Midbrain (tissue), 1 donor: ENCODE measurements at places on chromosomes 16 and 17.

- no peak for DNase-seq
Observed at GRCh38 chr16:70253291-70254106, 1.8 kb upstream of the EXOSC6 start.

GRCh38 chr16:89895482-89896250 is 22.3 kb downstream of the TCF25 start:
- DNase-seq: no peak

GRCh38 chr16:50469121-50469743 is 79.0 kb upstream of the NKD1 start:
- no peak for DNase-seq

DNA sequence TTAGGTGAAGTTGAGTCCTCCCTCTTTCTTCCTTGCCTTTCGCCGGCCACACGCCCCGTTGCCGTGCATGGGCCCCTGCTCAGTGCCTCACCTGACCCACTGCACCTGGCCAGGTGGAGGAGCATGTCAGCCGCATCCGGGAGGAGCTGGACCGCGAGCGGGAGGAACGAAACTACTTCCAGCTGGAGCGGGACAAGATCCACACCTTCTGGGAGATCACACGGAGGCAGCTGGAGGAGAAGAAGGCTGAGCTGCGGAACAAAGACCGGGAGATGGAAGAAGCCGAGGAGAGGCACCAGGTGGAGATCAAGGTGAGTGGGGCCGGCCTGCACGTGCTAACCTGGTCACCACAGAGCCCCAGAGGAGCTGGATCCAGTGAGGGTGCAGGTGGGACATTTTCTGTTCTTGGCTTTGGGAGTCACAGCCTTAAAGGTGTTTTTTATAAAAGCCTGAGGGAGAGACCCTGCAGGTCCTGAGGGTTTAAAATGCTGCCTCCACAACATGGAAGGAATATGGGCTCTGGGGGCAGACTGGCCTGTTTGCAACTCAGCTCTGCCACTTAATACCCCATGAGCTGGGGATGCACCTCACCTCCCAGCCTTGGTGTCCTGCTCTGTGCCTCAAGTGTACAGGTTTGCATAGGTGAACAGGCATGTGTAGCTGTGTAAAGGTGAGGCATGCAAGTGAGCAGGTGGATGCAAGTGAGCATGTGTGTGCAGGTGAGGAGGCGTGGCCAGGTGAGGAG is 12.1 kb upstream of the DBNDD1 start:
- DNase-seq: no peak

- no peak for DNase-seq
Observed at GRCh38 chr17:37221865-37222264, 153.9 kb upstream of the C17orf78 start.

DNA sequence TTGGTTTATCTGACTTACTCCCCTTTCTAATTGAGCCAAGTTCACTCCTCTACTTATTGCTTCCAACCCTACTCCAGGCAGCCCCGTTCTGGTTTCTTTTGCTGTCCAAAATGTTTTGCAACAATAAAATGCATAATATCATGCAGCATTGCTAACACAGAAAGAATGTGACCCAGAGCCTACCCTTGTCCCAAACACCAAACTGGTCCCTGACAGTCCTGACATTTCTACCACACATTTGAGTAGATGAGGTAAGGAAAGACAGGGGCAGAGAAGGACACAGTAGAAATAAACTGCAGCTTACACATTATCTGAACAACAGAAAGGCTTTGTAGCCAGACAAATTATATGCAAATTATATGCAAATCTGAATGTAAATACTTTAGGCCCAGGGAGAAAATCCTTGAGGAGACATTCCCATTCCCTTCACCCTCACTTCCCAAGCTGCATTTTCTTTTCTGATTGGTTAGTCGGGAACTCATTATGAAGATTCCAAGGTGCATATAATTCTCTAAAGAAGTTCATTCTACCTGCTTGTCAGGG is 31.6 kb downstream of the SOX9 start:
- DNase-seq: no peak

DNA sequence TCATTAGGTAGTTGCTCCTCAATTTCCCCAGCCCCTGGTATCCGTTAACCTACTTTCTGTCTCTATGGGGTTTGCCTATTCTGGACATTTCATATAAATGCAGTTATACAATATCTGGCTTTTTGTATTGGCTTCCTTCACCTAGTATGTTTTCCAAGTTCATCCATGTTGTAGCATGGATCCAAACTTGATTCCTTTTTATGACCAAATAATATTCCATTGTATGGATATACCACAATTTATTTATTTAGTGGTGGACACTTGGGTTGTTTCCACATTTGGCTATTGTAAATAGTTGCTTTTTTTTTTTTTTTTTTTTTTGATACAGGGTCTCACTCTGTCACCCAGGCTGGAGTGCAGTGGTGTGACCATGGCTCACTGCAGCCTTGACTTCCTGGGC is 15.9 kb downstream of the EPN2 start:
- DNase-seq: no peak

- DNase-seq: no peak
Observed at GRCh38 chr17:56893503-56893902, 20.3 kb downstream of the TRIM25 start.

DNA sequence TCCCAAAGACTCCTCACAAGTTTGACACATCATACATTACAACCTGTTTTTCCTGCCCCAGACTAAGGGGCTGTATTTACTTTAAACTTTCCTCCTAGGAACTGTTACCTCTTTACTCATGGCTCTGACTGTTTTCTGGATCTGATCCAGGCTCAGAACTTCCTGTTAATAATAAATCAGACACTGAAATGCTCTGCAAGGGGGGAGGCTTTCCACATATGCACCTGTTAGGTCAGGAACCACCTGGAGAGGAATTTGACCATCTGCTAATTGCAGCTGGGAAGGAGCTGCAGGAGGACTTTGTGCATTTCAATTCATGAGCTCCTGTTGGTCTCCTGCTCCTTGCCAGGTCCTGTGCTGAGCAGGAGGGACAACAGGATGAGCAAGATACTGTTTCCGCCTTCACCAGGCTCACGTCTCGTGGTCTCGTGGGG is 476.9 kb upstream of the CDH5 start:
- DNase-seq: no peak

GRCh38 chr17:76478730-76479514 is 11.5 kb downstream of the AANAT start:
- no peak for DNase-seq

DNA sequence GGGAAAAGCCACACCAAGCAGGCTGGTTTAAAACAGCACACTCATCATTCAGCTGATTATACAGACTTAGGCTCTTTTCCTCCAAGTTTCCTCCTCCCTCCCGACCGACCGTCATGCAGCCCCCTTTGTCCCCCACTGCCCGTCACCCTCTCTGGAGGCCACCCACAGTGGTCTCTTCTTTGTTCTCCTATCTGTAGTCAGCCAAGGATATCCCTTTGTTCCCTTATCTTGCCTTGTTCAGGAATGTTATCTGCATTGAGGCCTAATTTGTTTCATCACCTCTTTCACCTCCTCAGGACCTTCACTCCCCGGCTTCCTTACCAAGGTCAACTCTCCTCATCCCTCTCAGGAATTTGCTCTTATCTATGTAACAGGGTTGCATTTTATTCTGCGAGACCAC is 186.4 kb upstream of the CDH13 start:
- no peak for DNase-seq

GRCh38 chr17:8941980-8942622 is 23.4 kb downstream of the PIK3R5 start:
- no peak for DNase-seq

- DNase-seq: no peak
Observed at GRCh38 chr17:4155980-4156620, 13.1 kb downstream of the CYB5D2 start.

DNA sequence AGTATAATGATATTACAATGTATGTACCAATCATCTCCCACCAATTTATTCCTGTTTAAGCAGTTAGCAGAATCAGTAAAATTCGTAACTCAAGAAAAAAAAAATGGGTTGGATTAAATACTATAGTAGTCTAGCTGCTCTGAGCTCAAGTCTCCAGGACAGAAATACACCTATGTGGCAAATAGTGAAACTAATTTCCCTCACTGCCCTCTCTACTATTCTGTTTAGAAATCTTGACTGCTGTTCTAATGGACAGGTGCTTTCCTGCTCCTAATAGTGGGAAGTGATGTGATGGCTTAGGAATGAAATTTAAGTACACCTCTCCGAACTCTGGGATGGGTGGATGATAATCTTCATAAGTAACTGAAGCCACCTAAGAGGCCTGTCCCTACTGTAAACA is 175.7 kb downstream of the KCNJ2 start:
- no peak for DNase-seq

DNA sequence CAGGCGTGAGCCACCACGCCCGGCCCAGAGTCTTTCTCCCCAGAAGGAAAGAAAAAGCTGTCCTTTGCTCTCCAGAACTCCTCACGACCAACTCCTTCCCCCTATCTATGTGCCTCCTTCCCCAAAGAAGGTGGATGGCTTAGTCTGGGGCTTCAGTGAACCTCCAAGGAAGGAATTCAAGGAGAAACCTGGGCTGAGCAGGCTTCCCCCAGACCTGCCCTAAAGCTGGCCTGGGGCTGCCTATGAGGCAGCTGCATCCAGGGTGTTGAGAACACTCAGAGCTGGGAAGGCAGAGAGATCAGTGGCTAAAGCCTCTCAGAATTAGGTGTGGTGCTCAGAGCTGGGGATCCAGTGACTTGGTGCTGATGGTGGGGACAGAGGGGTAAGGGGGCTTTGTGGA is 3.8 kb downstream of the ACSF2 start:
- DNase-seq: no peak

- no peak for DNase-seq
Observed at GRCh38 chr16:2466667-2467527, 4.2 kb upstream of the NTN3 start.

- DNase-seq: no peak
Observed at GRCh38 chr16:30904114-30904780, 7.8 kb downstream of the CTF1 start.

GRCh38 chr17:74296548-74296936 is 22.5 kb downstream of the DNAI2 start:
- peak; percentile 89 for DNase-seq

DNA sequence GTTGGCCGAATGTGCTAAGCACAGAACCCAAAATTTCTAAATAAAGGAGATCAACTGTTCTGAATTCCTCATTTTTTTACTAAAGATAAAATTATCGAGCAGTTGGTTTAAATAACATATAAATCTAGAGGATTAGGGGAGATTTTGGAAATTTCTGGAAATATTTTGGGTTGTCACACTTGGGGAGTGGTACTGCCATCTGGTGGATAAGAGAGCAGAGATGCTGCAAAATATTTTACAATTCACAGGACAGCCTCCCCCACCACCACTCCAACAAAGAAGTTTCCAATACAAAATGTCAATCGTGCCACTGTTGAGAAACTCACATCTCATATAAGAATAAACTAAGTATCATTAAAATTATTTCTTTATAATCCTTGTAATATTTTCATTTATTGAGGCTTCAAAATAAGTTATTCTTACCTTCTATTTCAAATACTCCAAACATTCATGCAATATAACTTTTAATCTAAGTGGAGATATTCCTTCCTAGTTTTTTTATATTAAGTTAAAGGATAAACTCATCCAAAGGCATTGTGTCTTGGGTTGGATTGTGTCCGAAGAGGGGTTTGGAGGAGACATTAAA is 17.0 kb upstream of the ABCA8 start:
- DNase-seq: peak; percentile 27

DNA sequence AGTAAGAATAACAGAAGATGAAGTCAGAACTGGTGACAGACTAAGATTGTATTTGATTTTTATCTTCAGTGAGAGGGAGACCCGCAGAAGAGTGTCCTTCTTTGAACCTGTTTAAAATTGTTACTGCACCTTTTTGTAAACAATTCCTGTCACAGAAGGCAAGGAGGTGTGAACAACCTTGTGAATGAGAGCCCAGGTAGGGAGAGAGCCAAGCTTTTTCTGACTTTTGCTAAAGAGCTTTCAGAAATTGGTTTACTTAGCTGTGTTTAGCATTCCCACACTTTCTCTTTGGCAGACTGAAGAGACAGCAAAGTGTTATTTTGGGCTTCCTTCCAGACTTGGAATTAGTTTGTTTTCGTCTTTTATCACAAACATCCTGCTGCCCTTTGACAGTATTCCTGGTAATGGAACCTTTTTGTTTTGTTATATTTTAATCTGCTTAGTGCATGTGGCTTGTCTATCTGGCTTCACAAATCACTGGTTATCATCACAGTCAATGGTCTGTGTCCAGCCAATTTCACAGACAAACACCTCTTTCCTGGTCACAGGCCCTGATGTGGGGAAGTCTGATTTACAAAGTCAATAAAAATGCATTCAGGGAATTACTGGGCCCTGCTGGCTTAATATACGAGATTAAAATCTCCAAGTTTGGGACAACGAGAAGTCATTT is 85.7 kb upstream of the HS3ST2 start:
- DNase-seq: no peak

DNA sequence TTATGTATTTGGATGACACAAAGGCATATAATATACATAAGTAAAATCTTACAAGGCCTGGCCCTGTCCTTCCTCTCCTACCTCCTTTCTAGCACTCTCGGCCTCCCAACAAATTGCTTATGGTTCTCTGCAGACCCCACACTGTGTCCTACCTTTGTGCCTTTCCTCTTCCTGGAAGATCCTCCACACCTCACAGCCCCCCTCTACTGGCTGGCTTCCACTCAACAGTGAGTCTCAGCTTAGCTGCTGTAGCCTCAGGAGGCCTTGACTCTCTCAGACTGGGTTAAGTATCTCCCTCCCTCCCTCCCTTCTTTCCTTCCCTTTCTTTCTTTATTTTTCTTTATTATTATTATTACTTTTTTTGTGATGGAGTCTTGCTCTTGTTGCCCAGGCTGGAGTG is 8.3 kb upstream of the SLC52A1 start:
- DNase-seq: no peak

- no peak for DNase-seq
Observed at GRCh38 chr17:68033636-68034451, 1.7 kb upstream of the KPNA2 start.

- no peak for DNase-seq
Observed at GRCh38 chr16:22355487-22355908, 18.9 kb downstream of the CDR2 start.

DNA sequence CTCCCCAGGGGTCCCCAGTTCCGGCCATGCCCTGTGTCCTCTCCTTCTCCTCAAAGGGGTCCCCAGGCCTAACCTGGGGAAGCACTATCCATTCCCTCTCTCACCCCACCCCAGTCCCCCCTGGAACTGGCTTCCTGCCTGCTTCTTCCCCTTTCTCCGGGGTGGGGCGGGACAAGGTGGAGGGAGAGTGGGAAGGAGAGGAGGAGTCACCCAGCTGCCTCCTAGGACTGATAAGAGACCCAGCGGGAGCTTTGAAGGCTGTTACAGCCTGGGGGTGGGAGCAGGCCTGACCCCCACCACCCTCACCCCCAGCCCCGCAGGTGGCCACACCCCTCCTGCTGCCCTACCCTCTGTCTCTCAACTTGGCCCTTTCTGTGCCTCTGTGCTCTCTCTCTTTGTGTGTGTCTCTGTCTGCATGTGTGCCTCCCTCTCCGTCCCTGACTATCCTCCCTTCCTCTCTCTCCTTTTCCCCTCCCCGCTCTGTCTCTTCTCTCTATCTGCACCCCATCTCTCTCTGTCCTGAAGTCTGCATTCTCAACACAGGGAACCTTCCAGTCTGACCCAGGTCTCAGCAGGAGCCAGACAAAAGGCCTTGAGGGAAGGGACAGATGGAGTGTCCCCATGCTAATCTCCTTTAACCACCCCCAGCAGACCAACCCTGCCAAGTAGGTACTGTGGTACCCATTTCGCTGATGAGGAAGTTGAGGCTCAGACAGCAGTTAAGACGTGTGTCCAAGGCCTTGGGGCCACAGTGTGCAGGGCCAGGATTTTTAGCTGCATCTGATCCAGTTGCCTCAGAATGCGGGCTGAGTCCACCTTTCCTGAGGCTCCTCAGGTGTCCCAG is 66.1 kb downstream of the RAB11FIP4 start:
- no peak for DNase-seq

- DNase-seq: no peak
Observed at GRCh38 chr16:57360321-57360935, 1.8 kb downstream of the CCL22 start.

GRCh38 chr16:78137782-78138616 is 38.5 kb downstream of the WWOX start:
- DNase-seq: no peak
